ENCODE measurements at places on chromosomes 2 and 18. TPM values are rescaled to one million over a fixed set of nuclear protein-coding genes. Genes with fewer than 3 reads are reported as not detected.

The C2orf81 gene
- total RNA-seq = 3.5 TPM

The UGT1A7 gene
- total RNA-seq = 0.96 TPM

The KCNE4 gene
- total RNA-seq = 37.7 TPM

The PROM2 gene
- 0.20 TPM for total RNA-seq

The HOXD10 gene
- total RNA-seq = not detected

The GALNT13 gene
- 0.20 TPM for total RNA-seq

The CROCC2 gene
- total RNA-seq = 0.13 TPM

The ST8SIA3 gene
- total RNA-seq = not detected

The NEURL3 gene
- not detected for total RNA-seq

The CFAP65 gene
- total RNA-seq = 0.03 TPM

The DSC1 gene
- not detected for total RNA-seq

The PPP1R1C gene
- 0.07 TPM for total RNA-seq

The TRABD2A gene
- 4.0 TPM for total RNA-seq

The SERPINB3 gene
- 0.07 TPM for total RNA-seq

The SLC19A3 gene
- 0.78 TPM for total RNA-seq

The DYNAP gene
- not detected for total RNA-seq

The CPO gene
- total RNA-seq = not detected

The GALNT3 gene
- 1.8 TPM for total RNA-seq

The ARMC9 gene
- total RNA-seq = 246 TPM

The ASAP2 gene
- 63.4 TPM for total RNA-seq

The DHRS9 gene
- 2.7 TPM for total RNA-seq

The TRIM43 gene
- total RNA-seq = not detected

The ARHGEF4 gene
- total RNA-seq = 4.7 TPM

The SERPINB11 gene
- total RNA-seq = not detected

The ME2 gene
- 35.6 TPM for total RNA-seq

The FLACC1 gene
- total RNA-seq = 1.3 TPM

The BAZ2B gene
- 38.6 TPM for total RNA-seq

The LMAN2L gene
- total RNA-seq = 32.5 TPM

The C2orf66 gene
- 0.59 TPM for total RNA-seq

The G6PC2 gene
- total RNA-seq = not detected

The ZCCHC2 gene
- 12.3 TPM for total RNA-seq

The AQP12A gene
- total RNA-seq = not detected

The CKAP2L gene
- 1.3 TPM for total RNA-seq

The RAB27B gene
- 10.6 TPM for total RNA-seq

The GCA gene
- total RNA-seq = 4.6 TPM

The ZNF396 gene
- 3.5 TPM for total RNA-seq

The DSG4 gene
- total RNA-seq = not detected

The GORASP2 gene
- total RNA-seq = 34.5 TPM

The NYAP2 gene
- total RNA-seq = not detected

The POMC gene
- 1.2 TPM for total RNA-seq

The MLPH gene
- 14.2 TPM for total RNA-seq

The SNED1 gene
- 62.5 TPM for total RNA-seq

The KHK gene
- 0.98 TPM for total RNA-seq

The PLEKHH2 gene
- total RNA-seq = 8.9 TPM

The CD8B2 gene
- total RNA-seq = not detected

The XDH gene
- total RNA-seq = 2.7 TPM

The FAP gene
- 172 TPM for total RNA-seq

All from smooth muscle cell of the pulmonary artery (primary cell).